ENCODE measurements at places on chromosomes 1 and 21.

DNA sequence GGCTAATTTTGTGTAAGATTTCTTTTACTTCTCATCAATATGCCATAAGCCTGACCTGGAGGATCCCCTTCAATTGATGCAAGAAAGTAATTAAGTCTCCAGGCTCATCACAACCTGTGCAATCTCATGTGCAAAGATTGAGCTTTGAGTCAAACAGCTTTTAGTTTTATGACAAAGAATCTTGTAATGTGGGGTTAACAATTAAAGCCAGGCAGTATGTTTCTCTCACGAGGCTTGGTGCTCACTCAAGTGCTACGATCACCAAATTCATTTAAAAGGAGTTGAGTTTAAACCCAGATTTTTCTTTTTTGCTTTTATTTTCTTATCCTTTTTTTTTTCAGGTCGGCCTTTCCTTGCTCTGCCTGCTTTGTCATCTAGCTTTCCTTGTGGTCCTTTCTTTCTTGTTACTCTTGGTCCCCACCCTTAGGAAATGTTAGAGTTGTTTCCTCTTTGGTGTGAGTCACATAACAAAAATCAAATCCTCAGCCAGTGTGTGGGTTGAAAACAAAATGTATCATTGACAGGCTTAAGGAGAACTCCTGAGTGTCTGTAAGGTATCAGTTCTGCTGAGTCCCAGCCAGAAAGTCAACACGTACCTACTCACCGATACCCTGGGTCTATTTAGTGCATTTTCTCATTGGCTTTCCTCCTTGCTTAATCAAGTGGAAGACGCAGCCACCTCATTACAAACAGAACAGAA is 1037.2 kb downstream of the ADGRL2 start:
- DNase-seq = no peak

GRCh38 chr1:64308866-64309265 is 105.4 kb downstream of the UBE2U start:
- no peak for DNase-seq

GRCh38 chr1:34290831-34291230 is 114.1 kb downstream of the C1orf94 start:
- no peak for DNase-seq

DNA sequence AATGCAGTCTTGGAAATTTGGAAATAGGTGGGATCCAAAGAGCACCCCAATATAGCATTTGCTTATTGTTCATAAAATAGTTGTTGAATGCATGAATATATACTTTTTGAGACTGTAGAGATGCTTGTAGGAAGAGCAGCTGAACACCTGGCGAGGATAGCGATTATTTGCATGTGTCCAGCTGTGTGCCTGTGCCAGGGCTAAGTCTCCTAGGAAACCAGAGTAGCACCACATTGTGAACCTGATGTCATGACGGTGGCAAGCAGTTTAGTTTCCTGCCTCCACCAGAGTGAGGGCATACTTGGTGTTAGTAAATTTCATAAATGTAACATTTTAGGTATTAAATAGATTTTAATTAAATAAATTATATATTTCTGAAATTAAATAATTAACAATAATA is 37.3 kb upstream of the IRF2BP2 start:
- DNase-seq = no peak

- no peak for DNase-seq
Measured at GRCh38 chr1:161009602-161010211, 11.2 kb downstream of the F11R start.

Data from CD4-positive, alpha-beta T cell (primary cell).